ENCODE measurements at places on chromosomes 7 and 10.

GRCh38 chr7:70582927-70583895 lies 548.7 kb upstream of the GALNT17 start:
- no peak for DNase-seq

DNA sequence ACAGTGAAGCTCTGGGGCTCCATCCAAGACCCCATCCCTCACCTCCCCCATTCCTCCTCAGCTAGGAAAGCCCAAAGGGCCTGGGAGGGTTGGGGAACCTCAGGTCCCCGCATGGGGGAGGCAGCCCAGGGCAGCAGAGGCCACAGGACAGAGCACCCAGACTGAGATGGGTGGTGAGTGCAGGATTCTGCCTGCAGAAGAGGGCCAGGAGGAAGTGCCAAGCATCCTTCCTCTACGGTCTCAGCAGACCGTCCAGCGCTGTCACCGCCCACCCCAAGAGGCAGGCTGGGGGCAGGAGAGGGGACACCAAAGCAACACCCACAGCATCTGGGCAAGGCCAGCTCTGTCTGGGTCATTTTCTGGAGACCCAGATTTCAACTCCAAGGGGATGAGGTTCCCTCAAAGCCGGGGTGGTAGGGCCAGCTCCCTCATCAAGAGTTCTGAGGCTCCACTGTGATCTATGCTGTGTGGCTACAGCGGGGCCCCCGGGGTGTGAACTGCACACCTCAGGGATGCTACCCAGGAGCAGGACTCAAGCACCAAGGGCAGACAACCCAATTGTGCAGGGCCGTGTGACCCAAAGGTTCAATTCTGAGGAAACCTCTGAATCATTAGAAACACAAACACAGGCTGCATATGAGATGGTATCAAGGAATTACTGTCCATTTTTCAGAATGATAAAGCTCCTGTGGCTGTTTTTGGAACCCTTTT lies 46.8 kb downstream of the CAMK2B start:
- DNase-seq, result no peak

GRCh38 chr7:83514977-83515376 lies 134.0 kb downstream of the SEMA3E start:
- DNase-seq, result no peak

DNA sequence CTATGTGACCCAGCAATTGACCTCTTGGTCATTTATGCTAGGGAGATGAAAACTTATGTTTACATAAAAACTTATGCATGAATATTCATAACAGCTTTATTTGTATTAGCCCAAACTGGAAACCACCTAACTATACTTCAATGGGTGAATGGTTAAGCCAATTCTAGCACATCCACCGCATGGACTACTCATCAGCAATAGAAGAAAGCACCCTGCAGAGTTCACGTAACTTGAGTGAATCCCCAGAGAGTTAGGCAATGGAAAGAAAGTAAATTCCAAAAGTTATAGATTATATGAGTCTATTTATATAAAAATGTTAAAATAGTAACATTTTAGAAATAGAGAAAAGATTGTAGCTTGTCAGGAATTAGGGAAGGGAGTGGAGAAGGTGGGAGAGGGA lies 60.2 kb upstream of the NRG3 start:
- DNase-seq, result no peak

DNA sequence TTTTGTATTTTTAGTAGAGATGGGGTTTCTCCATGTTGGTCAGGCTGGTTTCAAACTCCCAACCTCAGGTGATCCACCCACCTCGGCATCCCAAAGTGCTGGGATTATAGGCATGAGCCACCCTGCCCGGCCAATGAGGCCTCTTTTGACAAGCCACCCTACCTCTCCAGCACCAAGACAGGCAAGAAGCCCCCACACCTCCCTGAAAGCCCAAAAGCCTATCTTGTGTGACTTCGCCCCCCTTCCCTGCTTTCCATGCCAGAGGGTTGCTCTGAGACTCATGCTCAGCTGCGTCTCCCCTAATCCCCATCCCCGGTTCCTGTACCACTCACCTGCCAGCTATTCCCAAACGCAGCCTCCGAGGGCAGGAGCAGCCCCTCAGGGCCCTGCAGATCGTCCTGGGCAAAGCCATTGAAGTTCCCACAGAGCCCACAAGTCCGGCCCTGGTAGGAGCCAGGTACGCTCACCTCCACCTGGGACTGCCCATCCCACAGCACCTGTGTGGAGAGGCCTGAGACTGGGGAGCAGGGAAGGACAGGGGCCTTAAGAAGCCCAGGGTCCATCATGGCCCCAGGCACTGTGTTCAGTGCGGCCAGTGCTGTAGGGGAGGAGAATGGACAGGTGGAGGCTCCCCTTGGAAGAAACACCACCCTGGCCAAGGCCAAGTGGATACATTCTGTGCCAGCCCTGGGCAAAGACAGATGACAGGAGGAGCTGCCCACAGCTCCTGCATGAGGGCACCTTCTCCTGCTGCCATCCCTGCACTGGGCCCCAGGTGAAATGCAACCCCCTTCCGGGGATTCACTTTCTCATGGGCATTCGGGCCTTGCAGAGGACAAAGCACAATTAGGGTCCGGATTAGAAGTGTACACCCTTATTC lies 15.8 kb downstream of the ATP6V1F start:
- DNase-seq, result no peak

- no peak for DNase-seq
Measured at GRCh38 chr7:35878351-35878750, 77.5 kb downstream of the SEPTIN7 start.

GRCh38 chr7:40885503-40885902 lies 750.7 kb downstream of the SUGCT start:
- peak; percentile 18 for DNase-seq

DNA sequence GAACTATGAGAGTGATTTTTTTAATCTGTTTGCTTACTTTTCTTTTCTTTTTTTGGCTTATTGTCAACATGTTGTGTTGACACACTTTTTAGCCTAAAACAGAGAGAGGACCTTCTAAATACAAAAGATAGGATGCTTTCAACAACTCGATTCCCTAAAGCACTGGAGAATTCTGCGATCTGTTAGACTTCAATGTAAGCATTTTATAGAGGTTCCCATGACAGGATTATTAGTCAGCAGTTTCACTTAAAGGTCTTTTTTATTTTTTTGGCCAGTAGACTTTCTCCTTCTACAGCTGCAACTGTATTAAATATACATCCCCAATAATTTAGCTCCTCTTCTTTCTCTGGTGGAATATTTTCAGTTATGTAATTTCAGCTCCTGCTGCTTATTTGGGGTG lies 12.7 kb upstream of the NRP1 start:
- DNase-seq, result no peak

DNA sequence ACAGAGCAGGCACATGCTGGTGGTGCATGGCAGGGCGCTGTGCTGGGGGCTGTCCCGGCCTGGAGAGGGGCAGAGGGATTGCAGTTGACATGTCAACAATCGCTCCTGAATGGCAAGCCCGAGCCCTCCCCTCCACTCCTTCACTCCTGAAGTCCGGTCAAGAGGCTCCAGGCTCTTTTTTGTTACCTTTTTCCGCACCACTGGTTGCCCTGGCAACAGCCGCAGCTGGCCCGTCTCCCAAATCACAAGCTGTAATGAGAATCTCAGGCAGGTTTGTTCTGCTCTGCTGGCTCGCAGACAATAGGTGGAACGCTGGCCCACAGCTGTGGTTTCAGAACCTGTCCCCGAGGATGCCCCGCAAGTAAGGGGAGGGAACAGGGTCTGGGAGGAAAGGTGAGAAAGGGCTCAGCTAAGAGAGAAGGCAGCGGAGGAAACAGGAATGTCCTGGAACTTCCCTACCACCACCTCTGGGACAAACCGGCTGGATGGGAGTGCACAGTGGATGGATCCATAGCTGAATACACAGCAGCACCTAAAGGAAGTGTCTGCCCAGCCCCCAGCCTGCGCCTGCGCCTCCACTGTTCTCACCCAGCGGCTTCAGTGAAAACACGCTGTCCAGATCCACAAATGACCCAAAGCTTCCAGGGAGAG lies 58.9 kb downstream of the CALML3 start:
- DNase-seq, result no peak

GRCh38 chr10:8034466-8035005 lies 20.0 kb upstream of the GATA3 start:
- no peak for DNase-seq

DNA sequence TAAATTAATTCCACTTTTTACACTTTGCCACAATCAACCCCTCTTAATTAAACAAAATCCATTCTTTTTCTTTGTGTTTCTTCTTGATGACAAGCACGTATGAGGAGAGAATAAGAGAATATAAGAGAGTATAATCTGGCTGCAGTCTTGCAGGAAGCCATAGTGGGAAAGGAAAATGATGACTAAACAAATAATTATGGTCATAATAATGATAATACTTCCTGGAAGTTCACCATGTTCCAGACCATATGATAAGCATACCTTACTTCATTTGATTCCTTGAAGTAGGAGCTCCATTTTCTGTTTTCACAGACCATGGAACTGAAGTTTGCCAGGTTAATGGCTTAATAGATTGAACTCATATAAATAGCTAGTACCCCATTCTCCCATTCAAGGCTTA lies 237.8 kb downstream of the SEMA3D start:
- DNase-seq, result no peak

- DNase-seq, result no peak
Measured at GRCh38 chr7:69654381-69654780, 56.1 kb downstream of the AUTS2 start.

DNA sequence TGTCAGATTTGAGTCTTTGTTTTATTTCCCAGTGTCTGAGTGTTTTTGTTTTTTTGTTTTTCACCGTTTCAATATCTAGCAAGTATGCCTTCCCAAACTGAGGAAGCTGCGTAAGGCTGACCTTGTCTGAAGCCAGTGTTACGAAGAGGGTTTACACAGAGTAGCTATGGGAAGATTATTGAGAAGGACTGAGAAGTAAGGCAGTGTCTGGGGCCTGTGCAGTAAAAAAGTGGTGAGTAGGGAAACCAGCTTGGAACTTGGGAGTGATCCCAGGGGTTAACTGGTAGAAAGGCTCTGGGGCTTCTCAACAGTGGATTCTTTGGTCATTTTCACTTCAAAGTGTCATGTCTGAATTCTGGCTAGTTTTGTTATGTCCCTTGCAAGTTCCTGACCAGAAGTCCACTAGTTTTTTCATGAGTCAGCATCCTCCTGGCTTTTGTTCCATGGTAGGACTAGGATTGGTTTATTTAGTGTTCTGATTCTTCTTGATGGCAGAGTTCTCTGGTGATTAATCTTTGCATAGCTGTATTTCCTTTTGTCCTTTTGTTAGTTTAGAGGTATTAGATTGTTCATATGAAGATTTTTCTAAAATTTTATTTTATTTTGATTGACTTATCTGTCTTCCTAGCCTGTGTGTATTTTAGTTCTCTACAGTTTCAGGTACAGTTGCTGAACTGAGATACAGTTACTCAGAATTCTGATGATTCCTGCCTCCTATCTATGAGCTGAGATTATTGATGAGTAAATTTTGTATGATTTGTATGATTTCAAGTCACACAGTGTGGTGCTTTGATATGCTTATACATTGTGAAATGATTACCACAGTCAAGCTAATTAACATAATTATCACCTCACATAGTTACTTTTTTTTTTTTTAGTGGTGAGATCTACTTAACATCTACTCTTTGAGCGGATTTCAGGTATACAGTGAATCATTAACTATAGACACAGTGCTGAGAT lies 19.0 kb downstream of the GARS1 start:
- no peak for DNase-seq

GRCh38 chr7:20440472-20441105 lies 109.9 kb downstream of the ITGB8 start:
- no peak for DNase-seq

DNA sequence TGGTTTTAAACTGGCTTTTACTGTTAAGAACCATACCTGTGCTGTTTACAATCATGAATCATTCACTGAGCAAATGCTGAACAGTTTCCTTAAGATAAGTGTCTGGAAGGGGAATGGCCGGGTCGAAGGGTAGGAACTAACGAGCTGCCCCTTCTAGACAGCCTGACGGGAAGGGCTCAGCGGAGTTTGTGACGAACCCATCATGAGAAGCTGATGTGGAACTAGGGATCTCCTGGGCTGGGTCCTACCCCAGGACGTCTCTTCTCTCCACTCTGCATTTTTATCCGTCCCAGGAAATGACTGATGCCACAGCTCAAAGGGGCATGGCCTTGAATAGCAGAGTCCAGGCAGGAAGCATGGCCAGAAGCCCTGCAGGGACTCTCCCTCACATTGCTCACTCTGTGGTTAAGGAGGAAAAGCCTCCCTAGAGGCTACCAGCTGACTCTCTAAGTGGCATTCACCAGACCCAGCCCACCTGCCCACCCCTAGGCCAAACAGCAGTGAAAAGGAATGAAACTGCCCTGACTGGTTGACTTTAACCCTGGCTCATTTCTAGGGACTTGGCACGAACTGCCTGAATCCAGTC lies 112.0 kb downstream of the PFKFB3 start:
- peak; percentile 19 for DNase-seq

DNA sequence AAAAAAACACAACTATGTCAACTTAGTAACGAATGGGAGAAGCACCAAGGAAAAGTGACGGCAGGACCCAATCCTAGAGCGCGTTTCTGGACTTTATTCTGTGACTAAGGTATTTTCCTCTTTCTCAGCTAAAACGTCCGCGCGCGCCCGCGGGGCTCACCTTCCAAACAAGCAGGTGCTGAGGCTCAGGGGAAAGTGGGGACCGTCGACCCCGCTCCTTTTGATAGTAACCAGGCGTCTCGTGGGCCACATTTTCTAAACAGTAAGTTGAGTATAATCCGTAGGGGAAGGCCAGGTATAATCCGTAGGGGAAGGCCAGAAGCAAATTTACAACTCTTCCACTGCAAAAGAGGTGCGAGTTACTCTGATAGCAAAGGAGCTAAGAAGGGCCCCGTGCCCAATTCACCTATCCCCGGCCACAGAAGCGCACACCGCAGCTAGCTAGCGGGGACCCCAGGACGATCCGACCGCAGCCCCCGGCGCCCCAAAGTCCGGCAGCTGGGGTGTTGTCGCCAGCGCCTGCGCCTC lies 743 bp downstream of the MKI67 start:
- DNase-seq, result no peak

DNA sequence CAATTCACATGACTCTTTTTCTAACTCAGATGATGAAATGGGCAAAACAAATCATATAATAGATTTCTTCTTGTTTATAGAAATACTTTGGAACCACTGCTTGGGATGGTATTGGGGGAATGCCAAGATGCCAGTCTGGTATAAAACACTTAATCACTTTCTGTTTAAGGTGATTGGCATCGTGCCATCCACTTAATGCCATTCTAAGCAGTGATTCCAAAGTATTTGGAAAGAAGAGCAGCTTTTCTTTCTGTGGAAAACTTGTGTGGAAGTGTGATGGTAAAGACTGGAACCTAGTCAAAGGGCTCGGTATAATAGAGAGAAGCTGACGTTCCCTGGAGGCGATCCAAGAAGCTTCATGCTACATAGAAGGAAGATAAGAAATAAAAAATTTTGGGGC lies 120.6 kb downstream of the TMEM26 start:
- DNase-seq, result no peak

GRCh38 chr7:124120911-124121310 lies 88.0 kb upstream of the TMEM229A start:
- no peak for DNase-seq

DNA sequence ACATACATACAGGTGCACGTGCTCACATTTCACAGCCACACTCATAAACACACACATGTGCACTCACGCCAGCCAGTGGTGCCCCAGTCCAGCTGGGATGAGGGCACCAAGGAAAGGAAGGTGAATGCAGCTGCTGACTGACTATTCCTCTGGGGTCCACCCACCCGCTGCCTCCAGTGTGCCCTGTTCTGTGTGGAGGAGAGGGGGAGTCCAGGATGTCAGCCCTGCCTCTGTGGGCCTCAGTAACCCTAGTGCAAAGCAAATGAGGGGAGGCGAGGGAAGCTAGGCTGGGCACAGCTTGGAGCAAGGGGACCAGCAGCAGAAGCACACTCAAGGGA lies 57.6 kb downstream of the YKT6 start:
- DNase-seq, result no peak

GRCh38 chr7:129845972-129846327 lies 106.8 kb downstream of the UBE2H start:
- no peak for DNase-seq

Data from H54 (cell line).